Activated T-cell treated with anti-CD3 and anti-CD28 coated beads, Interleukin-2, amount 50 U/mL, for 72 hours (primary cell): ENCODE measurements at places on chromosomes 13 and 19.
A peak's percentile ranks its signal among the peaks of the same experiment; 100 is the strongest.

DNA sequence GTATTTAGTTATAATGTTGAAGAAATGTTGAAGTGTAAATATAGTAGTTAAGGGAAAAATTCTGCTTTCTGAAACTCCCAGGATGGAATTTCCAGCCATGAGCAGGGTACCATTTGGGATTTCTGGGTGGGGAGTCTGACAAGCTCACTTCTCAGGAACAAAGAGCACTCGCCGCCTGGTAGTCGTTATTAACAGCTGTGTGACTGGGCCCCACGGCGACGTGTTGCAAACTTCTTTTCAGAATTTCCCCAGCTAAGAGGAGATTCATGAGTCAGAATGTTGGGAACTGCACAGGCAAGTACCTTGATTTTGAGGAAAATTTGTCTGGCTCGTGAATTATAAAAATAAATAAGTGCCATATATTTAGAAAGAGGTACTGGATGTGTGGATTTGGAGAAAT is 103.7 kb downstream of the LACC1 start:
- no peak for DNase-seq

- DNase-seq: no peak
These were observed 116.0 kb downstream of the ZNF536 start for GRCh38 chr19:30488191-30488590.

DNA sequence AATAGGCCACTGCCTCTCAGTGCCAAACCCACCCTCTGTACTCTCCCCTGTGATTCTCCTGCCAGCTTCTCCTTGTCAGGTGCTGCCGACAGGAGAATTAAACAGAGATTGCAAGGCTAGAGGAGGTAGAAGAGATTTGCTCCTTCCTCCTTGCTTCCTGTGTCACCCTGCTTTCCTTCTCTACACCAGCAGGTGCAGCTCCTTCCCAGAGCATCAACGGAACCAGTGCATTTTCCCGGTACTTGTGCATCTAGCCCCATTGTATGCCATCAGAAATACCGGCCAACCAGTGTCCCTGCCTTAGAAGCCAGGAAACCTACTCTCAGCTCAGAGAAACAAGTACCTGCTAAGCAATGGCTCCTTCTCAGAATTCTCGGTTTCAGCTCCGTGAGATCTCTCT is 253.2 kb downstream of the SUCLA2 start:
- DNase-seq: no peak

DNA sequence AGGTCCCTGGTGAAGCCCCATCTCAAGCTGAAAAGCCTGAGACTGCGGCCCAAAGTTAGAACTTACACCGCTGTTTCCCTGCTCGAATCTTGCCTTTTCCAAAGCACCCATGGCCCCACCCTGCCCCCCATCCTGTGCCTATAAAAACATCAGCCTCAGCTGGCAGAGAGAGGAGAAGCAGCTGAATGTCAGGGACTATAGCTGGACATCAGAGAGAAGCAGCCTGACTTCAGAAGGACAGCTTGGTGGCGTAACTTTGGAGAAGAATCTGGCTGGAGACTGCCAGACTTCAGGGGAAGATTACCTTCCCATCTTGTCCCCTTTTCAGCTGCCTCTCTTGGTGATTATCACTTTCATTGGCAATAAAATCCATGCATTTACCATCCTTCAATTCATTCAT is 9.3 kb upstream of the RCBTB2 start:
- no peak for DNase-seq

GRCh38 chr19:9727644-9728043 is 40.9 kb downstream of the ZNF846 start:
- no peak for DNase-seq

- DNase-seq: no peak
These were observed 10.5 kb downstream of the NAXD start for GRCh38 chr13:110625771-110626321.

DNA sequence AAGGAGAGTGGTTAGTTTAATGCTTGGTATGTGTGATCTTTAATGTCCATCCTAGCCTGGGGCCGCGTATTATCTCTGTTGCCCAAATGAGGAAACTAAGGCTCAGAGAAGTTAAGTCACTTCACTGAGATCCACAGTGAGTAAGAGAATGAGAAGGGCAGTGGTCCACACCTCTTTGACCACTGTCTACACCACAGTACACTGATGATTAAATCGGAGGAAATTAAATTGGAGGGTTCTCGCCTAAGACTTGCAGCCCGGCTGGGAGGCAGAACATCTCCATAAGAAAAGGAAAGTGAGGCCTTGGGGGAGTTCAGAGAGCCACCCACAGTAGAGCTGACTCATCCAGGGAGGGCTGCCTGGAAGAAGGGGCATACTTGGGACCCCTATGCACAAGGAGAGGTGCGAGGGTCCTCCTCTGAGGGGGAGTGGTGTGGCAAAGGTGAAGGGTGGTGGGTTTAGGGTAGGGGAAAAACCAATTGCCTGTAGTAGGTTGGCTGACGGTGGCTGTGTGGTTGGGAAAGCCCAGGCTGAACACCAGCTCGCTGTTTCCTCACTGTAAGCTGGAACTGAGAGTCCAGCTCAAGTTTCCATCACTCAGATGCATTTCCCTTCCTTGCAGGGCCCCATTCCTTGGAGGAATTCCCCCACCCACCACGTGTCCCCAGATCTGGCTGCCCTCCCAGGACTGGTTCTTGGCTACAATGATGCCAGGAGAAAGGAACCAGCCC is 15.0 kb upstream of the DHRS12 start:
- peak; percentile 59 for DNase-seq

- DNase-seq: no peak
These were observed 41.2 kb upstream of the FAM124A start for GRCh38 chr13:51180853-51181511.

DNA sequence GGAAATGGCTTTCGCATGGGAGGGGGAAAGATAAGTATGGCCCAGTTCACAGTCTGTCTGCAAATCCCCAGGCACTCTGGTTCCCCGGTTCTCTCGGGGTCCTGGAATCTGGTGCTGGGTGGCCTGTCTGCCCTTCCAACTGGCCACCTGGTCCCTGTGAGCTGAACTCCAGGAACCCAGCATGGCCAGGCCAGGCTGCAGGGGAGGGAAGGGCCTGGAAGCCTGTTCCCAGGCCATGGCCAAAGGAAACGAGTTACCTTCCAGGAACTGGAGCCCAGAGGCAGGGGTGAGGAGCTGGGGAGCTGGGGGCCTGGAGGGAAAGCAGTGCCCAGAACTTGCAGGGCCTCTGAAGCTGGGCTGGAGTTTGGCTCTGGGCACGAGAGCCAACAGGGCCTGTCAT is 19.1 kb upstream of the PNMA8C start:
- no peak for DNase-seq

DNA sequence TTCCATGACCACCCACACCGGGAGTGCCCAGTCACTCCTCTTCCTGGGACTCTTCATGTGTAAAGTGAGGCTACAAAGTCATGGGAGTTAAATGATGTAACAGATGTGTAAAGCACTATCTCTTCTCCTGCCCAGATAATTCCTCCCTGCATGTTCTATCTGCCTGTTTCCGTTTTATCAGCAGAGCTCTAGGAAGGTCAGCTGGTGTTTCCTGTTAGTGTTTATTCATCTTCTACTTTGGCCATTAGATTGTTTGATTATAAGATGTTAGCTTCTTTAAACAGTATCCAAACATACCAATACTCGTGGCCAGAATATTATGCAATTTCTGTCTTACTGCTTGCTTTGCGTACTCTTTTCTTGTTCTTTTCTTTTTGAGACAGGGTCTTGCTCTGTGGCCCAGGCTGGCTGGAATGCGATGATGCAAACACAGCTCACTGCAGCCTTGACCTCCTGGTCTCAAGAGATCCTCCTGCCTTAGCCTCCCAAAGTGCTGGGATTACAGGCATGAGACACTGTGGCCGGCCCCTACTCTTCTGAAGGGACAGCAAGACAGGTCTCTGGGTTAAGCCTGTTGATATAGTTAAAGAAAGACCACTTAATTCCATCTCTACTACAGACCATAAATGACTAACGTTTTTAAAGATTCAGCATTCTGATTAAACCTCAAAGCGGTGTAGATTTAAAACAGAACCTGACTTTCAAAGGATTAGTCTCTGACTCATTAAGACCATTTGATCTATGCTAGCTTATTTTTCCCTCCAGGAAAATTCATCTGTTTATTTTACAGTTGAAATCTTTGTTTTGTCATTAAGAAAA is 97.4 kb upstream of the AKAP11 start:
- no peak for DNase-seq

DNA sequence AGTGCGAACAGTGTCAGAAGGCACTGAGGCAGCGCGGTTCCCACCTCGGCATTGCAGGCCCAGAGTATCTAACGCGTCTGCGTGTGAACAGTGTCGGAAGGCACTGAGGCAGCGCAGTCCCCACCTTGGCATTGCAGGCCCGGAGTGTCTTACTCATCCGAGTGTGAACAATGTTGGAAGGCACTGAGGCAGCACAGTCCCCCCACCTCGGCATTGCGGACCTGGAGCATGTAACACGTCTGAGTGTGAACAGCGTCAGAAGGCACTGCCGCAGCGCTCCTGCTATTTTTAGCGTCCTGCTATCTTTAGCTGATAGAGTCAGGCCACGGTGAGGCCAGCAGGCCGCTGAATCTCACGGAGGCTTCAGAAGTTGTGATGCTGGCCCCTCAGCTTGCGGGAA is 39.6 kb downstream of the ATP11A start:
- no peak for DNase-seq

DNA sequence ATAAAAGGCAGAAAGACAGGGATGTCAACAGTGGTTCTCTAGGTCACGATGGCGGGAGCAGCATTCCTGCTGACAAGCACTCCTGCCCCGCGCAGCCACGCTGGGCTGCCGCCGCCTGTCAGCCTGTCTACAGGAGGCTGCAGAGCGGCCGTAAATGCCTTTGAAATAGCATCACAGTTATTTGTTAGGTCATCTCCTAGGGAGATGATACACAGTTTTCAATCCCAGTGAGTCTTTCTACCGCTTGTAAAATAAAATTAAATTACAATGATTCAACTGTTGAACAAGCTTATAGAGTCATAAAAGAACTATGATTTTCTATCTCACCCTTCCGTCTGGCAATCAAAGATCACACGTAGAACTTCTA is 7.3 kb upstream of the SLC7A9 start:
- no peak for DNase-seq

DNA sequence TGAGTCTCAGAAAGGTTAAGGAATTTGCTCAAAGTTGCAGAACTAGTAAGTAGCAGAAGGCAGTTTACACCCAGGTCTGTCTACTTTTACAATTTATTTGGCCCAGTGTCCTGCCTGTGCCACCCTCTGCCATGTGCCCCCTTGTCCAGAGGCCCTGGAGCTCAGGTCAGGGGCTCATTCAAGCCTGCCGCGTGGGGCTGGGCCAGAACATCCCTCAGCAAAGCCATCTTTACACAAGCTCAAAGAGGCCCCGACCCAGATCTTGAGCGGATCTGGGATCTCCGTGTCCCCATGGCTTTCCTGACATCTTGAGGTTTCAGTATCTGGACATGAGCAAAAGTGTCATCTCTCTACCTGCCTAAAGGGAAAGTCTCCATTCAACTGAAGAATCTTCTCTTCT is 76.4 kb upstream of the VSTM2B start:
- DNase-seq: no peak
